ENCODE measurements at places on chromosomes 2 and 18.

- no peak for DNase-seq
These were observed 12.4 kb downstream of the SLC66A2 start for GRCh38 chr18:79939096-79939495.

DNA sequence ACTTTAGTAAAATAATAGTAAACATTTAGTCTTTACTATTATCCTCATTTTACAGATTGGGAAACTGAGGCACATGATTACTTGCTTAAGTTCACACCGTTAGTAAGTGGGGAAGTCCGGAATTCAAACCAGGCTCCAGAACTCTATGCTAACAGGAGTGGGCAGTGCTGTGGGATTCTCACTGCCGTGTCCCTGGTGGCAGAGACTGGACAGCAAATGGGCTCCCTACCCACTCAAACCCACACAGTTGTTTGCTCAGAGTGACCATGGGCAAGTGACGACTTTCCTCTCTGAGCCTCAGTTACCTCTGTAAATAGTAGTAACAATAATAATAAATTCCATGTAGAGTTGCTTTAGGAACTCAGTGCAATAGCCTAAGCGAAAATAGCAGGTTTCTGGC lies 24.0 kb downstream of the MAIP1 start:
- DNase-seq: no peak

- DNase-seq: no peak
These were observed 211.4 kb downstream of the KLHL29 start for GRCh38 chr2:23596316-23596885.

DNA sequence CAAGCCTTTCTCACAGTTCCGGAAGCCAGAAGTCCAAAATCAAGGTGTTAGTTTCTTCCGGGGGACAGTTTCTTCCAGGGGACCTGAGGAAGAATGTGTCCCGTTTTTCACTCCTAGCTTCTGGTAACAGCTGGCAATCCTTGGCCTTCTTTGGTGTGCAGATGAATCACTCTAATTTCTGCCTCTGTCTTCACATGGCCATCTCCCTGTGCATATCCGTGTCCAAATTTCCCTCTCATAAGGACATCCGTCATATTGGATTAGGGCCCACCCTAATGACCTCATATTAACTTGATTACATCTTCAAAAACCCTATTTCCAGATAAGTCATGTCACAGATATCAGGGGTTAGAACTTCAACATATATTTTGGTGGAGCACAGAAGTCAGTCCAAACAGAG lies 141.4 kb downstream of the ZEB2 start:
- no peak for DNase-seq

- no peak for DNase-seq
These were observed 139.0 kb upstream of the NXPH2 start for GRCh38 chr2:138919120-138919747.

DNA sequence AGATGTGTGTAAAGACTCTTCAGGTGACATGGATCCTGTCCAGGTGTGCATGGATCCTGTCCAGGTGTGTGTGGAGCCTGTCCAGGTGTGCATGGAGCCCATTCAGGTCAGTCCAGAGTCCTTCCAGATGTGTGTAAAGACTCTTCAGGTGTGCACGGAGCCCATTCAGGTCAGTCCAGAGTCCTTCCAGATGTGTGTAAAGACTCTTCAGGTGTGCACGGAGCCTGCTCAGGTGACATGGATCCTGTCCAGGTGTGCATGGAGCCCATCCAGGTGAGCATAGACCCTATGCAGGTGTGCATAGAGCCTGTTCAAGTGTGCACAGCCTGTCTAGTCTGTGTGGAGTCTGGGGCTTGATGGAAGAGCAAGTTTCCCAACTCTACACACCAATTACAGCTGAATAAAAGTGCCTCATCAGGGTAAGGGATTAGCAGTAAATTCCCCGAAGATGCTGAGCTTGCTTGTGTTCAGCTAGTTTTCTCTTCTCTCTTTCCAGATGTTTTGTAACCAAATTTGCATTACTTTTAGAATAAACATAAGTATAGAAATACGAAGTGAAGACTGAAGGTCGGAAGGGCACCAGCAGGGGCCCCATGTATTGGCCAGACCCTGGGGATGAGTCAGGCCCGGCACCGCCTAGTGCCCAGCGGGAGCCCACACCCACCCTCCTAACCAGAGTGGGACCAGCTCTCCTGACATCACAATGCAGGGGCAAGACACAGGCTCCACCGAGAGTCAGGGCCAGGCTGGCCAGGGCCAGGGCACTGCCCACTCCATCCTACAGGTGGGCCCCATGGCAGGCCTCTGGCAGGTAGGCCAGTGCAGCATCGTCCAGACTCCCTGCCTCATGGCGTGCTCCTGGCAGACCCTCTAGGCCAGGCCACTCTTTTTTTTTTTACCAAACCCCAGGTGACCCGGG lies 38.6 kb upstream of the GPC1 start:
- no peak for DNase-seq

GRCh38 chr2:66548422-66548821 lies 113.5 kb downstream of the MEIS1 start:
- DNase-seq: no peak

DNA sequence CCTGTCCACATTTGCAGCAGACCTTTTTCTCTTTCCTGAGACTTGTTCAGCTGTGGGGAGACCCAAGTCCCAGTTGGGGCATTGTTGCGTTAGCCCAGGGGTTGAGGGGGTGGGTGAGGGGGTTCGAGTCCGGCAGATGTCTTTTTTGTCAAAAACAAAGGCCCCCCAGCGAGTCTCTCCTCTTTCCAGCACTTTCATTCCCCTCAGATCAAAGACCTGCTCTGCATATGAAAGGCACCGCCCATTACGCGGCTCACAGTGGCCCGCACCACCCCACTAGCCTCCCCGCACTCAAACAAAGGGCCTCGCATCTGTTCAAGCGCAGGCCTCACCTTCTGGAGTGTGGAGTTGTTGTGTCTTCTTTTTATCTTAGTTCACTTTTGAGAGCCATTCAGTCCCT lies 25.2 kb downstream of the TRABD2A start:
- no peak for DNase-seq

DNA sequence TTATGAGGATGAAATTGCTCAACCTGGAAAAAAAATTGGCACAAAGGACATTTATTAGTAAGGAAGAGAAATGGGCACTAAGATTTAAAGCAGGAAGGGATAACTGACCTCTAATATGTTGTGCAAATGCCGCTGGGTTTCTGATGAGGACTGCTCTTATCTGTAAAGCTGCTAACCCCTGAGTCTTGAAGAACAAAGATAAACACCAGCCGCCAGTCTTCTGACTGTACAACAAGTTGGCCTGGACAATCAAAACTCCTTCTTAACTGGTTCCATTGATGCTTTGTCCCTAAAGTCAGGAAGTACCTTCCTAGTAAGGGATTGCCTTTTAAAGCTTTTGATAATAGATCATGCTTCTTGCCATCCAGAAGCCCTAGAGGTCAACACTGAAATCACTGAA lies 301.8 kb downstream of the TRIB2 start:
- DNase-seq: no peak

- no peak for DNase-seq
These were observed 518.6 kb upstream of the SLC39A10 start for GRCh38 chr2:195138435-195138834.

GRCh38 chr2:23803965-23804542 lies 122.9 kb downstream of the ATAD2B start:
- no peak for DNase-seq

- DNase-seq: no peak
These were observed 155.0 kb downstream of the ZBTB7C start for GRCh38 chr18:48254077-48254602.

DNA sequence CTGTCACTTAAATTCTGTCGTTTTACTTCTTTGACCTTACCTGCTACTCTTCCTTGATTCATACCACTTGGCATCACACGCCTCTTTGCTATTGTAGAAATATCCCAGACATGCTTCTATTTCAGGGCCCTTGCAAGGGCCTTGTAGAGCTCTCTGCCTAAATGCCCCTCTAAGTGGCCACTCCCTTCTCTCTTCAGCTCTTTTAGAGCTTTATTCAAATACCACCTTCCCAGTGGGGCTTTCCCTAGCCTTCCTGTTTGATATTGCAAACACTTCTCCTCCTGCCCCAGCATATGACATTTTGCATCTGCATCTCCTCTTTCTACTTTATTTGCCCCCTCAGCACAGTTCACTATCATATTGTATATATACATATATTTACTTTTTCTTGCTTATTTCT lies 54.0 kb downstream of the PELI1 start:
- DNase-seq: no peak

DNA sequence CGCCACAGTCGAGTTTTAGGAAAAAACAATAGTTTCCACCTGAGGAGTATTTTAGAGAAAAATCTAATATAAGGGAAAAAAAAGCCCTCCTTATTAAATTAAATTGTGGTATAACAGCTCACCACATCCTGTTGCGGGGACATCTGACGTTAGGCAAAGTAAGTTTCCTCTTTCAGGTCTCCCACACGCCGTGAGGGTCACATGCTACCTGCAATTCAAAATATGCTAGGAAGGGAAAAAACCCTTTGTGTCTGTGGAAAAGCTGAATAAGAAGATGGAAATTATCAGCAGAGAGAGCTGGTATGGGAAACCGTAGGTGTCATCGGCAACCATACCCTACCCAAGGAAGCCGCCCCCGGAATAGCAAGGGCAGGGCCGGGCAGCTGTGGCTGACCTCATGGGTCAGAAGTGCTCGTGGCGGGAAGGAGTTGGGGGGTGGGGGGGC lies 128.0 kb downstream of the NFATC1 start:
- DNase-seq: peak; percentile 87

DNA sequence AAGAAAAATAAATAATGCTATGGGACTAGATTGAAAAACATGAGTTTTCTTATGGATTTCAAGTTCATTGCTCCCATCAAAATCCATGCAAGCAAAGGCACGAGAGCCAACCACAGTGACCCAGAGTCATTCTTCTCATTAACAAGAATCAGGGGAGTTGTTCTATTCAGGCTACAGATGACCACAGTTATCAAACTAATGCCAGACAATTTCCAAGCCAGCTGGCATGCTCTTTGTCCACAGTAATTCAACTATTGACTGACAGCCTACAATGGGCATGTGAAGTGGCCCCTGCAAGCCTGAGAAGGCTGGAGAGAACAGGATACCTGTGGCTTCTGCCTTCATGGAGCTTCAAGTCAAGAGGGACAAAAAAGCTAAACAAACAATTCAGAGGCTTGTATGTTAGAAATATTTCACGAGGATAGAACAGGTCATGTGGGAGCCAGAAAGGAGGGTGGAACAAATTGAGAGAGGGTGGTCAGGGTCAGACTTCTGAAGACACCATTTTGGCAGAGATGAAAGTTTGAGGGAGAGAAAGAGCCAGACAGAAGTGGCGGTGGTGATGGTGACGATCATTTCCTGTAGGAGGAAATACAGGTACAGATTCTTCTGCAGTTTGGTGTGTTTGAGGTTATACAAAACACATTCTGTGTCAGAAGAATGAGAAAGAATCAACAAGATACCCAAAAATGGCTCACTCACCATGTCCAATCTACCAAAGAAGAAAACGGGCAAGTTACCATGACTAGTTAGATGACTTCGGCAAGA lies 732.4 kb downstream of the RNF144A start:
- no peak for DNase-seq

DNA sequence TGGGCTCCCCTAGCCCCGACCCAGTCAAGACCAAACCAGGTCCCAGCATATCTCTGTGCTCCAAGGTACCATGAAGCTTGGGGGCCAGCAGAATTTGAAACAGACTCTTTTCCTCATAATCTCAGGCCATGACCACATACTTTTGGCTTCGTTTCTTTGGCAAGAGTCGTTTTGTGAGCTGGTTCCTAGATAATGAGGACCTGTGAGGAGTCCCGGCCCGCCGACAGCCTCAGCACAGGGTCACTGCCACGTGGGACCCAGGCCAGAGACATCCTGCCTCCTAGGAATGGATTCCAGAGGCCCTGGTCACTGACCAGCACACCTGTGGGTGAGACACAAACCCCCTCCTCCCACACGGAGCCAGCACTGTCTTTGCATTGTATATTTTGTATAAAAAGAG lies 73.5 kb downstream of the VAPA start:
- DNase-seq: no peak

DNA sequence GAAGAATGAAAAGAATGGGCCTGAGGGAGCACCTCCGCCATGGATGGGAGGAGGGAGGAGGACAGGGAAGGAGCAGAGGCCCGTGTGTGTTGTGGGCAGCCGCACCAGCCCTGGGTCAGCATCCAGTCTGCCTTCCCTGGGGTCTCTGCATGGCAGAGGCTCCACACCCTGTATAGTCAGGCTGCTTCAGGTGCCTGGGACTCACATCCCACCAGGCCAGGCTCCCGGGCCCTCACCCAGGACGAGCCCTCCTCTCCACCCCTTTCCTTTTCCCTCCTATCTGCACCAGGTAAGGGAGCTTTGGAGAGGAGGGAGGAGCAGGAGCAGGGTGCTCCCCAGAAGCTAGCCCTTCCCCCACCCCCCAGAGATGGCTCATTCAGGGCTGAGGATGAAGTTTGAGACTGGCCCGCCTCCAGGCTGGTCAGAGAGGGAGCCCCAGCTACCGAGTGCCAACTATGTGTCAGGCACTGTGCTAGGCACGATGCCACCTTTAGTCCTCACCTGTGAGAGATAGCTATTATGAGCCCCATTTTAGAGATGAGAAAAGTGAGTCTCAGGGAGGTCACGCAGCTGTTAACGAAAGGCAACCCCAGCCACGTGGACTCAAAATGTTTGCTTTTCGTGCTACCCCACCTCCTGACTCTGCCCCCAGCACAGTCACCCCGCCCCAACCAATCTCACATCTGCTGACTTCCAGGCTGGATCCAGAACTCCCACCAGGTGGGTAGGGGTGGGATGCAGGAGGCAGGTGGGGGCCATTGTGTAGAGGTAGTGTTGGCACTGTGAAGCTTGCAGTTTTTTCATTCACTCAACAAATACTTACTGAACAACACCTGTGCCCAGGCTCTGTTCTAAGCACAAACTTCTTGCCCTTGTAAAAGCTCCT lies 242.1 kb downstream of the DYSF start:
- DNase-seq: no peak

GRCh38 chr2:117330641-117331040 lies 483.9 kb upstream of the DDX18 start:
- no peak for DNase-seq
